ENCODE measurements at places on chromosomes 16 and 17. TPM values are rescaled to one million over a fixed set of nuclear protein-coding genes. Genes with fewer than 3 reads are reported as not detected.
A peak's percentile ranks its signal among the peaks of the same experiment; 100 is the strongest.

MYO15A gene
- total RNA-seq = 5.4 TPM

ZPBP2 gene
- not detected for total RNA-seq

AURKB gene
- total RNA-seq = 156 TPM

NPW gene
- total RNA-seq = not detected

- H3K4me3 ChIP-seq = no peak overlapping the region
- no peaks in the 10 kb centered on the region for H3K27me3 ChIP-seq
- DNase-seq = peak; percentile 56
- peaks cover under 1% of the 10 kb centered on the region for H3K4me1 ChIP-seq
These were observed 3.7 kb downstream of the HPR start for GRCh38 chr16:72066747-72067146.

DNA sequence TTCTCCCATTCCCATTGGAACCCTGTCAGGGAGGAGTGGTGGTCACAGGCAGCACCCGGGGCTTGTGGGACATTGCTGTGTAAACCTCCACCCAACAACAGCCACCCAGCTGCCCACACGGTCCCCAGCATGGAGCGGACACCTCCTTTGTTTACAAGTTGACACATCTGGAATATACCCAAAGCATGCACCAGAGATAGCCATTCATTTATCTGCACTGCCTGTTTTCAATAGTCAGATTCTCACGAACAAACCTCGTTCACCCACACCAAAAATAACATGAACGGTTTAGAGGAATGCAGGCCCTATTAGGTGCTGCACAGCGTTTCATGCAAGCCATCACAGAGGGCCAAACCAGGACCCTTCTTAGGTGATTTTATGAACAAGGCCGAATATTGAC lies 244.8 kb downstream of the FOXL1 start:
- no peak for DNase-seq
- H3K27ac ChIP-seq = no peak overlapping the region
- H3K4me3 ChIP-seq = no peak overlapping the region
- peaks cover 24% of the 10 kb centered on the region for H3K27me3 ChIP-seq
- no peaks in the 10 kb centered on the region for H3K36me3 ChIP-seq

DNA sequence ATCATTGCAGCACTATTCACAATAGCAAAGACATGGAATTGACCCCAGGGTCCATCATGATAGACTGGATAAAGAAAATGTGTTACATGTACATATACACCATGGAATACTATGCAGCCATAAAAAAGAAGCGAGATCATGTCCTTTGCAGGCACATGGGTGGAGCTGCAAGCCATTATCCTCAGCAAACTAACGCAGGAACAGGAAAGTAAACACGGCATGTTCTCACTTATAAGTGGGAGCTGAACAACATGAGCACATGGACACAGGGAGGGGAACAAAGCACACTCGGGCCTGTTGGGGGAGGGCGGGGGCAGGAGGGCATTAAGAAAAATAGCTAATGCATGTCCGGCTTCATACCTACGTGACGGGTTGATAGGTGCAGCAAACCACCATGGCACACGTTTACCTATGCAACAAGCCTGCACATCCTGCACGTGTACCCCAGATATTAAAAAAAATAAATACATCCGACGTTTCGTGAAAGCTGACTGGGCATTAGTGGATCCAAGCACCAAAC lies 28.9 kb downstream of the ZNF778 start:
- H3K27ac ChIP-seq = no peak overlapping the region
- no peaks in the 10 kb centered on the region for H3K4me1 ChIP-seq
- H3K36me3 ChIP-seq = no peaks in the 10 kb centered on the region
- DNase-seq = no peak
- peaks cover 40% of the 10 kb centered on the region for H3K27me3 ChIP-seq

Measured in neural progenitor cell (in vitro differentiated cells).